Right ventricle myocardium inferior (tissue), 1 donor: ENCODE measurements at places on chromosomes 5 and 9. TPM values are rescaled to one million over a fixed set of nuclear protein-coding genes. Genes with fewer than 3 reads are reported as not detected.

Gene TNFSF8
- 0.57 TPM for total RNA-seq

DNA sequence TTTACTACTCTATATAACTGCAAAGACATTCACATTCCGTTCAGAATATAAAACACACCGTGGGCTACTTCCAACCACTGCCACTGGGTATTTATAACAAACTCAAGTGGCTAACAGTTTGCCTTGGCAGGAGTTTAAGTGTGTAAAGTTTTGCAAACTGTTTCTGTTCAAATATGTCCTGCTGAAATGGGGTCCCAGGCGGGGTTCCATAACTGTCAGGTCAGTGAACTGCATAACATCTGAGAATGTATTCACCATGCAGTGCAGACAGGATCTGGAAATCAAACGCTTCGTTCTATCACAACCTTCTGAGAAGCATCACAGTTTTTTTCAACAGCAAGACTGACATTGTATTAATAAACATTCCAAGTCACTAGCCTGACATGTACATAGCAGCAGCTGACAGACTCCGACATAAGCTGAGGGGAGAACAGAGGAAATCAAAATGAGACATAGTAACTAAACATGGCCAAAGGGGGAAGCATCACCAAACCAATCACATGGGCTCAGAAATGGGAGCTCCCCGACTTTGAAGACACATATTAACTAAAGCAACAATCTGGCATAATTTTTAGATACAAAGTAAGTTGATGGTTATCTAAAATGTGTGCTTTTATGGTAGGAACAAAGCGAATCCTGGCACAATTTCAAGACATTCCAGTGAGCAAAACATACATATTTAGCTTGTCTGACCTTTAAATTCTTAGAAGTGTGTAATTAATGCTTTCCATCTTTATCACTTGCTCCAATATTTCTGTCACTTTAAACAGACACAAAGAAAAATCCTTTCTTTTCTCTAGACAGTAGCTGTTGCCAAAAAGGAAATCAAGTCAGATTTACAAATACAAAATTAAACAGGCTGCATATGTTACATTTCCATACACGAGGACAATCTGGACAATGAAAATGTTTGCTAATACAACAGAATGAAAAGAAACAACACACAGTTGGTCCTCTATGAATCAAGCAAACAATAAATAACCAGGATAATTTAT lies 156.8 kb downstream of the MAPKAP1 start:
- DNase-seq, result no peak

- no peak for DNase-seq
Observed at GRCh38 chr5:170268884-170269283, 28.7 kb downstream of the LCP2 start.

Gene ST6GALNAC4
- total RNA-seq, result 21.9 TPM

DNA sequence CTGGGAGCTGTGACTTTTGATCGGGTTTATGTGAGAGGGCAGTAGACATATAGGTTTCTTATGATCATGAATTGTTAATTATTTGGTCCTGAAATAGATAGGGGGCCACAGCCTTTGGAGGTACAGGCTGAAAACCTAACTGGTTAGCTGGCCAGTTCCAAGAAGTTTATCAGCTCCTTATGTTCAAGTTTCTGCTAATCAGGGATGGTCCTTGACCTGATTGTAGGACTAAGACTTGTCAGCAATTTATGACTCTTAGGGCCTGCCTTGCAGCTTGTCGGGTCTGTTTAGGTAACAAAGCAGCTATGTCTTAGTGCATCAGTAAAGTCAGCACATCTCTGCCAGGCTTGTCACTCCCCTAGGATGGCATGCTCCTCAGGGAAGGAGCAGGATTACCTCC lies 151.8 kb upstream of the RUSC2 start:
- no peak for DNase-seq

Gene GFI1B
- total RNA-seq, result 0.43 TPM

DNA sequence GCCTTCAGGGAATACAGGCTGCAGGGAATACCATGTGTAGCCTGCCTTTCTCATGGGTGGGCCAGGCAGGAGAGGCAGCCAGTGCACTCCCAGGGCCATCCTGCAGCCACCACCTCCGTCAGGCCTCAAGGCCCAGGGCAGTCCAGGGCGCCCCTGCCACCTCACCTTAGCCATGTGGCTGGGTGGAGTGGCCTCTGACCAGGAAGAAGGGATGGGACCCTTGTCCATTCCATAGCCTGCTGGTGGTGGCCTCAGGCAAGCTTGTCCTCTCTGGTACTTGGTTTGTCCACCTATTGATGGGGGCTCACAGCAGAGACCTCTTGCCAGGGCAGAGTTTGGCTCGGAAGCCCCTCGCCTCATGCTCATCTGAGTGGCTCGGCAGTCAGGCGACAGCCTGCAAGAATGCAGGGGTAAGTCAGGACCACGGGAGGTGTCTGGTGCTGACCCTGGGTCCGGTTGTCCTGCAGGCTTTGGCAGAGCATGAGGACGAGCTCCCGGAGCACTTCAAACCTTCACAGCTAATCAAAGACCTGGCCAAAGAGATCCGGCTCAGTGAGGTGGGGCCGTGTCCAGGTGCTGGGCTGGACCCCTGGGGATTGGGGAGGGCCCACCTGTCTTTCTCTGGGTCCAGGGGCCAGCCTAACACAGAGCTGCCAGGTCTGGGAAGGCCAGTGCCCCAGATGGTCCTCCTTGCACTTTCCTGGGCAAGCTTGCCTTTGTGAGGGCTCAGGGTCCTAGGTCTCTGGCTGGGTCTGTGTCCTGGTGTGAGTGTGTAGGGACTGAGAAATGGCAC lies 82.9 kb downstream of the PHF2 start:
- DNase-seq, result peak; percentile 30

DNA sequence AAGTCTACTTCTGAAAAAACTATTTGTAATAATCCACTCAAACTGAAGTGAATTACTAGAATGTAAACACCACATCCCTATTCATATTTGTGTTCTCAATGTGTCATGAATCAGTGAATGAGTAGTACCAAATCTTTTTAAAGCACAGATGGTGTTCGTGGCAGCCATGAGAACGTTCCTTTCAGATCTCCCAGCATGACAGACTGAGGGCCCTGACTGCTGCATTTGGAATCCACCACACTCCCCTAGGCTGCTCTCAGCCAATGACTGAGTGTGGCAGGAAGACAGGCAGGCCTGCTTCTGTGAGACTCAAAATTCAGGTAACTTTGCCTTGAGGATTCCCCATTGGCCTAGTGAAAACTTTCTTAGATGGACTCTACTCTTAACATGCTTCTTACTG lies 10.9 kb upstream of the JMY start:
- no peak for DNase-seq

DNA sequence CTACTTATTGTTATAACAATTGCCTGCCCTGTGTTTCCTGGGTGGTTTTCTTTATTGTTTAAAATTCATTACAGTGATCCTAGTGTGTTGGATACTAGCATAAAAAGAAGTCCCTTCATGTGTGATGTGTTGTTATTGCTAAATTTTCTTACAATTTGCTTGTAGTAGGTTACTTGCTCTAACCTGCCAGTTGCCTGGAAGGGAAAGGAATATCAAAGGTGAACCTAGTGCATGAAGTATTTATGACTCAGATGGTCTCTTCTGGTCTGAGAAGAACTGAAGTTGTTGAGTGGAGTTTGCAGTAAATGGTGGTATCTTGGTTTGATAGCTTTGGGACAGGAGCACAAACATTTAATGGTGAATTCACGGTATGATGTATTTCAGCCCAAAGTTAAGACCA lies 58.0 kb downstream of the SH3GL2 start:
- DNase-seq, result no peak

Gene DAB2IP
- total RNA-seq, result 53.0 TPM

- DNase-seq, result peak; percentile 30
Observed at GRCh38 chr9:132168347-132168746, 6.5 kb downstream of the NTNG2 start.

GRCh38 chr5:2381070-2381469 lies 370.4 kb downstream of the IRX2 start:
- no peak for DNase-seq

DNA sequence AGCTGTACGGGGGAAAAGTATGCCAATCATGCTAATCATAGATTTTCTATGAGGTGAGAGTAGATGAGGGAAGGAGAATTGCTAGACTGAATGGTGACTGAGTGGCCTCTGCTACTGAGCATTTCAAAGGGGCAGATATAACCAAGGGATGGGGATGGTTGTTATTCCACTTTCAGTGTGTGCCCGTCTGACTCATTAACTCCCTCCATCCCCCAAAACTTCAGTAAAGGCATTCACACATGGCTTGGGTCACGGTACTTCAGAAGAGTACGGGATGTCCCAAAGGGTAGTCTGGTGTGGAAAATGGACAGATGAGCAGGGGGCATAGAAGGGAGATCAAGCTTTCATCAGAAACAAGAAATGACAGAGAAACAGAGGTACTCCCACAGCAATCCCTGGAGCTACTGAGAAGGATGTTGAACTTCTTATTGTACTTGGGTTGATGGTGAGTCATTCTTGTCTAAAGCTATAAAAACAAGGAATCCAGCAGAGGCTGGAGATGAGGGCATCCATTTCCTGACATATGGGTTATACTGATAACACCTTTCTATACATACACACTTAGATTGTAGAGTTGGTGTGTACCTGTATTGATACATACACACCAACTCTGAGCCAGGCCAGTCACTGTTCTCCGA lies 8.9 kb upstream of the TLE4 start:
- no peak for DNase-seq

- DNase-seq, result peak; percentile 67
Observed at GRCh38 chr9:123929177-123929869, 603 bp downstream of the DENND1A start.

GRCh38 chr5:37722236-37723161 lies 117.3 kb downstream of the GDNF start:
- no peak for DNase-seq

DNA sequence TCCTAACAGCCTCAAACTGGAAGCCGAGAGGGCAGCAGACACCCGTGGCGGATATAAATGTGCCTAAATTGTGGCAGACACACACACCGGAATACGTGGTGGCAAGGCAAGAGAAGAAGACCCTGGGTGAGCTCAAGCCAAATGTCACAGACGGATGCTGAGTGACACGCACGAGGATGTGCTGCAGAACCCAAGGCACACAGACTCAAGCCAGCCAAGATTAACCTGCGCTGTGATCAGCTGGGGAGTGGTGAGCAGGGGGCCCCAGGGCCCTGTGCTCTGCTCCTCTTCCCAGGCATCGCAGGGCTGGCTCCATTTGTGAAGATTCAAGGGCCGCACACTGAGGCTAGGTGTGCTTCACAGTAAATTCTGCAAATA lies 16.4 kb downstream of the SEMA4D start:
- no peak for DNase-seq

Gene MRNIP
- total RNA-seq, result 12.2 TPM

- DNase-seq, result no peak
Observed at GRCh38 chr5:153043886-153044285, 446.6 kb upstream of the GRIA1 start.

DNA sequence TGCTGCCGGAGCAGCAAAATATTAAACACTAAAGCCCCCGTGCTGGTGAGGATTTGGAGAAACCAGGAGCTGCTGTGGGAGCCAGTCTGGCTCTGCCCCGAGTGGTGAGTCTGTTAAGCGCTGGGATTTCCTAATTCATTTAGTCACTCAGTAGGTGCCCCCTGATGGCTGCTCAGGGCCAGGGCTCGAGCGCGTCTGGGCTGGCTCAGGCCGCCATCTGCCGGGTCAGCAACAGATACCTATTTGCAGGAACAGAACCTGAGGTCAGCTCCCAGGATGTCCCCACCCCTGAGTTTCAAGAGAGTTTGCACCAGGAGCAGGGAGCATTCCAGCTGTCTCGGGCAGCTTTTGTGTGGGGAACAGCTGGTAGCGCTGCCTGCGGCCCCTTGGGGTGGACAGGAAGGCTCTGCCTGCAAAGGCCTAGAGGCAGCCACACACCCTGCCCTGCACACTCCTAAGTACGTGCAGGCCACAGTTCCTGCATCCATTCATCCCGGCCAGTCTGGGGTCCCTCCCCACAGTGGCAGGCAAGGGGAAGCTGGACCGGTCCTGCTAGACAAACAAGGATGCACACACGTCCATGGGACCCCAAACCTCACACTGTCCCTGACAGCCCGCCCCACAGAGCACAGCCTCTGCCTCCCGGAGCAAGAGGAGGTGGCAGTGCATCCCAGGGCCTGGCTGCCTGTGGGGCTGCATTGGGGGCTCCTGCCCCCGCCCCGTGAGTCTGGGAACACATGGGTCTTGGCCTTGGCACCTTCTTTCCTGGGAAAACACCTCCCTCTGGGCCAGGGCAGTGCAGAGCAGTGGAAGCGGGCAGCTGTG lies 83.7 kb downstream of the ADAMTS2 start:
- DNase-seq, result no peak

DNA sequence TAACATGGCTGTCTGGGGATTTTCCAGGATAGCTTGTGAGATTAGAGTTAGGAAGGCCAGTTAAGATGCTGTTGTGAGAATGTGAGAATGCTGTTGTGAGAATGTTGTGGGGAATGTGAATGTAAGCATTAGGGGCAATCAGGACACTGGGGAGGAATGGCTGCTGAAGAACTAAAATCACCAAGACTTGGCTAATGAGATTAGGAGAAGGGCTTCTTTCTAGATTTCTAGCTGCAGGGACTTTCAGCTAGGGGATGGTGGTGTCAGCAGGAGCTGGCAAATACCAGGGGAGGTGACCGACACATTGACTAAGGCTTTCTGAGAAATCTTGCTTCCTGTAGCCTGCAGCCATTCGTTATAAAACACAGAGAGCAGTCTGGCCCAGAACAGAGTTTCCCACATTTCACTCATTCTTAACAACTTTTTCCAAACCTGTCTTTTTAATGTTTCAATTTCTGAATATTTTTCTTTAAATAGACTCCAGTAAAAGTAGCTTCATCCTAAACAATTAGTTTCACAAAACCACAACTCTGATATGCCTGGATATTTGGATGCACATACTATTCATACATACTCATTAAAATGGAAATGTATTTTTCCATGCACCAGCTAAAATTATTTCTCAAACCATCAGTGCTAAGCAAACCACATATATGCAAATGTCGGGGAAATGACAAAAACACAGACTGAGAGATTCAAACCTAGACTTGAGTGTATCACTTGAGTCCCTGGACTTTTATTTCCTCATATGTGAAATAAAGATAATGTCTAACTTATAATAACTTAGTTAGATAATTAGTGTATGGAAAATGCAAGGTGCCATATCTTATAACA lies 89.3 kb upstream of the TNC start:
- DNase-seq, result no peak

Gene NR5A1
- not detected for total RNA-seq

Gene CCNO
- total RNA-seq, result not detected

Gene TLX3
- total RNA-seq, result not detected

GRCh38 chr9:113918697-113919350 lies 42.7 kb downstream of the ZNF618 start:
- no peak for DNase-seq

Gene ESM1
- 0.19 TPM for total RNA-seq

GRCh38 chr9:134408939-134409737 lies 82.9 kb downstream of the RXRA start:
- peak; percentile 82 for DNase-seq

DNA sequence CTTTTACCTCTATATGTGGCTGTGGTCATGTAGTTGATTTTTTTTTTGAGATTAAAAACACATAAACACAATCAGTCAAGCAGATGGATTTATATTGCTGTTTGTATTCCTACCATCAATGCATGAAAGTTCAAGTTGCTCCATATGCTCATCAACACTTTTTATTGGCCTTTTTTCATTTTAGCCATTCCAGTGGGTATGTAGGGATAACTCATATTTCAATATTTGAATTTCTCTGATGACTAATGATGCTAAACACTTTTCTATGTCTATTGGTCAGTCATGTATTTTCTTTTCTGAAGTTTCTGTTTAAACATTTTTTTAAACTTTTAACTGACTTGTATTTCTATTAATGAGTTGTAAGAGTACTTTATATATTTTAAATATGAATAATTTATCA lies 445.4 kb upstream of the RGMB start:
- DNase-seq, result no peak

Gene ELP1
- total RNA-seq, result 17.5 TPM
